ENCODE measurements at places on chromosomes 13 and 19.

DNA sequence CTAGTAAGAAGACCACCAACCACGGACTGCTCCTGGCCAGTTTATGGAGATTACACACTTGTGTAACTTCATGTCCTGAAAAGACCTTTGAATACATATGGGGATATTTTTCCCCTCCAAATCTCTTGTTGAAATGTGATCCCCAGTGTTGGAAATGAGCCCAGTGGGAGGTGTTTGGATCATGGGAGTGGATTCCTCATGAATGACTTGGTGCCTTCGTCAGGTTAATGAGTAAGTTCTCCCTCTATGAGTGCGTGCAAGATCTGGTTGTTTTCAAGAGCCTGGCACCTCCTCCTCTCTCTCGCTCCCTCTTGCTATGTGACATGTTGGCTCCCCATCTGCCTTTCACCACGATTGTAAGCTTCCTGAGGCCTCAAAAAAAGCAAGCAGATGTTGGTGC is 769.0 kb upstream of the SLITRK1 start:
- DNase-seq: no peak

GRCh38 chr13:89796196-89796595 is 1551.3 kb upstream of the MIR17HG start:
- DNase-seq: no peak

- no peak for DNase-seq
Observed at GRCh38 chr13:23670793-23671192, 100.6 kb downstream of the TNFRSF19 start.

DNA sequence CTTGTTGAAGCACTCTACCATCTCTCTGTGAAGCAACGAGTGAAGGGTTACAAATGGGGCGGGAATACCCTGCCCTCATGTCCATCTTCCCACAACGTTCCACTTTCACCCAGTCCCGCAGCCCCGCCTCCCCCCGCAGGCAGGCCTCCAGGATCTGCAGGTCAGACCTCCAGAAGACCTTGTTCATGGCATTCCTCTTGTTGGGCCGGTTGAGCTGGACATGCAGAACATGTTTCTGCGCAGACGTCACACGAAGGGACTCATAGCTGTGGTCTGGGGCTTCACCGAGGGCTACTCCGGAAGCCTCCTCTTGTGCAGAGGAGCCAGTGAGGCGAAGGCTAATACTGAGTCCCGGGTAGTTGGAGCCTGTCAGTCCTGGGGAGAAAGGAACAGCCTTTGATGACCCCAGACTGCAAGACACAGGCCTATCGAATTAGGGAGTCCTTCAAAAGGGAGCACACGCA is 420 bp downstream of the ECH1 start:
- no peak for DNase-seq

DNA sequence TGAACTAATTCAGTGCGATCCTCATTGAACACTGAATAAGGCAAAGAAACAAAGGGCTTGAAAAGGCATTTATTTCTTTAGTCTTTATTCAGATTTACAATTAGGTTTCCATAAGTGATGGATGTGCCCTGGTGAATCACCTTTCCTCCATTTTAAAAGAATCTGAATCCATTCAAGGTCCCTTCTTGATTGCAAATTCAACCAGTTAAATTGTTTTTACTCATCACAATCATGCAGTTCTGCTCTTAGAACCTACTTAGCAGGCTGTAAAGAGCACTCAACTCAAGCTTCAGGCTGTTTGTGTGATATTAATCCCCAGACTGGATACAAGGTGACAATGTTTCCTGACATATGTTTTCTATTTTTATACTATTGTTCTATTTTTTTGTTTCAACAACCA is 321.0 kb downstream of the TBC1D4 start:
- no peak for DNase-seq

DNA sequence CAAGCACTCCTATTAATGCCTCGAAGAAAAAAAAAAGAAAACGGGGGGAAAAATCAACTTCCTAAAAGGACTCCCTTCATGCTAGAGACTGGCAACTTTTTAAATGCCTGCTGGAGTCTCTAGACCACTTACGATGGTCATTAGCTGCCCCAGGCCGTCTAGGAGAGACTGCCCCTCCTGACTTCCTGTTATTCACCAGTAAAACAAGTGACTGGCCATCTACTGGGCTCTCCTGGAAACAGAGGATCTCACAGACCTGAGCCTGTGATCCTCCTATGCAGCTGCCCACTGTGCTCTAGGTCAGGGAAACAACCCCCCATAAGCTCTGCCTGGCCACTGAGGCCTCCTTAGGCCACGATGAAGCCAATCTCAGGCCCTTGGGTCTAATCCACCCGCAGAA is 7.4 kb downstream of the ZNF266 start:
- no peak for DNase-seq

DNA sequence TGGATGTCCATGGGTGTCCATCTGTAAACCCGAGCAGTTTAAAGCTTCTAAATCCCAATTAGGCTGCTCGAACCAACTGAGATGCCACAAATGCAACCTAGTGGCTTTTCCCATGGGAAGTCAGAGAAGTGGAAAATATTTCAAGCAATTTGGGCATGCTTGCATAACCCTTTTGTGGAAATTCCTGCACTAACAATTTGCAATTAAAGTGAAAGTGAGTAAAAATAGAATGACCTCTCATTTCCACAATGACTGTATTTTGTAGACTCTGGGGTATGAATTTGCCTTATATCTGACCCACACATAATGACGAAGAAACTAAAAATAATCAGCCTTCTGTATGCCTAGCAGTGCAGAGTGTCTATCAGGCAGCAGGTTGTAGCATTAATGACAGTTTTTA is 91.8 kb upstream of the TSC22D1 start:
- DNase-seq: no peak

DNA sequence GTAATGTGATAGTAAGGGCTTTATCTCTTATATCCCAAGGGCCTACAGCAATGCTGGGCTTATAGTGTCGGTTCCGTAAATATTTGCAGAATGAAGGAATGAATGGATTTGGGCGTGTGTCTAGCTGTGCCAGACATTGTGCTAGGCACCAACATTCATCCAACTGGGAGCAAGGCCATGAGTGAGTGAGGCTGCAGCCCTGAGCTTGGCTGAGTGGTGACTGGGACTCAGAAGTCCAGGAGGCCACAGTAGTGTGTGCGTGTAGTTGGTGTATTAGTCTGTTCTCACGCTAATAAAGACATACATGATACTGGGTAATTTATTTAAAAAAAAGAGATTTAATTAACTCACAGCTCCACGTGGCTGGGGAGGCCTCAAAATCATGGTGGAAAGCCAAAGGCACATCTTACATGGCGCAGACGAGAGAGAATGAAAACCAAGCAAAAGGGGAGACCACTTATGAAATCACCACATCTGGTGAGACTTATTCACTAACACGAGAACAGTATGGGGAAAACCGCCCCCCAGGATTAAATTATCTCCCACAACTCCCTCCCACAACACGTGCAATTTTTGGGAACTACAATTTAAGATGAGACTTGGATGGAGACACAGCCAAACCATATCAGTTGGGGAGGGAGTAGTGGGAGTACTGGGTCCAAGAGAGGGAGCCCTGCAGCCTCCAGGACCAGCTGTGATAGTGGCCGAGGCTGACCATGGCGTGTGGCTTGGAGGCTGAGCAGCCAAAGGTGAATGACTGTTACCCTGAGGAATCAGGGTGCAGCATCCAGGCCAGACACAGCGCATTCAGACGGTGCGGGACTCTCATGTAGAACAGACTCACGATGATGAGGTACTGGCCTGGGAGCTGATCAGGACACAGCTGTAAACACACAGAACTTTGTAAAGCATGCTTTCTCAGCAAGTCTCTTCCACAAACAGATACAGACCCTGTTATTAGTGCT is 104.6 kb downstream of the TEX26 start:
- no peak for DNase-seq

- no peak for DNase-seq
Observed at GRCh38 chr13:32746474-32746873, 160.2 kb downstream of the PDS5B start.

GRCh38 chr19:45245826-45246225 is 619 bp upstream of the EXOC3L2 start:
- no peak for DNase-seq

DNA sequence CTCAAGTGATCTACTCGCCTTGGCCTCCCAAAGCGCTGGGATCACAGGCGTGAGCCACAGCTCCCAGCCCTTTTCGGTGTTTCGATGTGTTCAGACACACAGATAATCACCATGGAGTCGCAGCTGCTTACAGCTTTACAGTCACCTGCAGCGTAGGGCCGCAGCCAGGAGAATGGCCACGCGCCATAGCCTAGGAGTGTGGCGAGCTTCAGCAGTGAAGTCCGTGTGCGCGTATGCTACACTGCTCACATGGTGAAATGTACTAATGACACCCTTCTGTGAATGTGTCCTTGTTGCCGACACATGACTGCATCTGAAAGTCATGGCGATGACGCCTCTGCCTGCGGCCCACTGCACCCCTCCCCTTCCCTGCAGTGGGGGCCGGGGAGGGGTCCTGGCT is 23.6 kb downstream of the AP3D1 start:
- no peak for DNase-seq

GRCh38 chr19:43735957-43736356 is 18.8 kb downstream of the SMG9 start:
- no peak for DNase-seq

DNA sequence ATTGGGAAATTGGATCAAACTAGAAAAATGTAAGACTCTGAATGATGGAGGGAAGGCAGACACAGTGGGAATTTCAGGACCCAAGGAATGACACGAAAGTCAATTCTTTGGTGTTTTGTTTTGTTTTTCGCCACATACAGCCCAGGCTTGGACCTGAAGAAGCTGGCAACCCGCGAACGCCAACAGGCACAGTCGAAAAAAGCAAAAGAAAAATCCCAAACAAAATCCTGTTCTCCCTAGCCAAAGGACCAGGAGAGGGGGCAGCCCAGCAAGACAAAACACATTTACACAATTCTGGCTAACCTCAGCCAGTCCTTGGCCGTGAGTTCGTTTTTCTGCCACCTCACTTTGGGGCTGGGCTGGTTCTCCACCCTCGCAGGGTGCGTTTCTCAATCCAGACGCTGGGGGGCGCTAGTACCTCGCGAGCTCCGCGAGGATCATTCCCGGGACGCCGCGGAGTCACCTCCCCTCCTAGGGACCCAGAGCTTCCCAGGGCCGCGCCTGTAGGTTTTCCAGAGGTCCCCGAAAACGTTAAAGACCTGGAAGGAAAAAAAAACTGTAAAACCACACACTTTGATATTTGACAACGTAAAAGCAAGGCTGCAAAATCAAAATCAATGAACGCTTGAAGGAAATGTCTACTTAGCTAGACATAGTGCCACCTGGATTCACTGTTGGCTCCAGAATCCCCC is 34.9 kb upstream of the TPM4 start:
- DNase-seq: peak; percentile 57

DNA sequence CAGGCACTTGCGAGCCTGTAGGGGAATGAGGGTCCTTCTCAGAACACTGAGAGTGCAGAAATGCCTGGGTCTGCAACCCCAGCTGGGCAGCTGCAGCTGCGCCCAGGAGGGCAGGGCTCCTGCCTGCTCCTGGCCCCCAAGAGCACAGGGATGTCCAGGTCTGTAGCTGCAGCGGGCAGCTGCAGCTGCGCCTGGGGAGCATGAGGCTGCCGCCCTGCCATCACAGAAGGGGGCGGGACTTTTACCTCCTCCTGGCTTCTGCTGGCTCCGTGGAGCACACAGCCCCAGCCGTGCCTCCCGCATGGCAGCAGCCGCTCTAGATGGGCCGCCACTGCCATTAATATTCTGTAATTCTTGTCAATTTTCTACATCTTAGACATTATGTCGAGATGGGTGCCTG is 17.8 kb downstream of the CPB2 start:
- DNase-seq: no peak

GRCh38 chr19:40378509-40378908 is 11.5 kb downstream of the HIPK4 start:
- DNase-seq: no peak

DNA sequence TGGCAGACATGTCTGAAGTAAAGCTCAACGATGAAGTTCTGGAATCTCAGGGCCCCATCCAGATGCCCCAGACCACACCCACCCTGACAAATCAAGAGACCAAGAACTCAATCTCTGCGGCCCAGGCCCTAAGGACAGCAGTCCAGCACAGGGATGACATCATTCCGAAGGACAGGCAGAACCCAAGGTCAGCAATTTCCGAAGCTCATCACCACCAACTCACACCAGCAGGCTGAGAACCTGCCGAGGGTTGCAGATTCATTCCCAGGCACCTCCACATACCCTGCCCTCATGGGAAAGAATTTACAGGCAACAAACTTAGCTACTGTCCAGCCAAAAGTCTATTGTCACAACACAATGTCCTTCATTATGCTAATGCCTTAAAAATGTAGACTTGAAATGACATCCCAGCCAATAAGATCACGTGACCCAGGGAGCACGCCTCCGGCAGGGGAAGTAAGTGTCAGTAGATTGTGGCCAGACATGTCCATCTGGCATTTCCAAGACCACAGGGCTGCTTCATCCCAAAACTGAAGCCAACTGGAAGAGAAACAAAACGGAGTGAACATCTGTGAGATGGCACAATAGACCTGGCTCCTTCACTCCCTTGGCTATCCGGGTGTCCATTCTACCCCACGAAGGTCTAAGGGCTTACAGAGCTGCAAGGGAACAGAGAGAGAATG is 98.8 kb downstream of the CRYL1 start:
- no peak for DNase-seq

DNA sequence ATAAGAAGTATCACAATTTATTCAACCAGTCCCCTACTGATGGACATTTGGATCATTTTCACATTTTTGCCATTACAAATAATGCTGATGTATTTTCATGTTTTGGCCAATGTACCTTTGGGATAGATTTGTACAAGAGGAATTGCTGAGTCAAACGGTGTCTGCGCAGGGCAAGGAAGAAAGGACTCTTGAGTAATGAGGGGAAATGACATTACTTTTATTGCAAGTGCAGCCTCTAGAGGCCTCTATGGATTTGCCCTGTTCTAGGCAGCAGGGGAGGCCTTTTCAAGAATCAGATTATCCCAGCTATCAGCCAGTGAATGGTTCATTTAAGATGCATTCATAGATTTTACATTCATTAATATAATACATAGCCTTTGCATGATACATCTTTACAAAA is 32.9 kb upstream of the GTF3A start:
- DNase-seq: no peak

DNA sequence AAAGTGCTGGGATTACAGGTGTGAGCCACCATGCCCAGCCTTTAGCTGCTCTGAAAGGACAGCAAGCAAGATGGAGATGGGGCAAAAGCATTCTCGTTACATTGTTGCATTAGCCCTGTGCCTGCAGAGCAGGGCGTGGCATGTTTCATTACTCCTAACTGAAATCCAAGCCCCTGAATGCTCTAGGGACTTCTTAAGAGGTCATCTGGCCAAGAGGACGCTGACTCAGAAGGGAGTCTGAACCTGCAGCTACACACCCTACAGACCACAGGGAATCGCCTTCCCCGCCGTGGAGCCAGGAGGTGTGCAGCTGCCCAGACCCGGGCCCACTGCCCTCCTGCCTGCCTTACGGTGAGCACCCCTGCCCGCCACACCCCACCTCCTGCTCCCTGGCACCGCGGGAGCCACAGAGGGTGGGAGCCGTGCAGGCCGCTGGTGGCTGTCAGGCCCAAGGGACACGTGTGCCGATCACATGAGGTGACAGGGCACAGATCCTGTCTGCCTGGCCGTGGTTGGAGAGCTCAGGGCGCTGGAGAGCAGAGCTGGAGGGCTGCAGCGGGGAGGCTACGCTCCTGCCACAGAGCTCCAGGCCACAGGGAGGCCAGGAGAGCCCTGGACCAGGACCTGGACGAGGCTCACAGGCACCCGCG is 27.2 kb downstream of the ADPRHL1 start:
- DNase-seq: no peak

Measured in anterior cingulate cortex (tissue), 58 donors.